ENCODE measurements at places on chromosomes 11 and 22.

- DNase-seq: no peak
These were observed 87.2 kb downstream of the MYO18B start for GRCh38 chr22:25829237-25829636.

GRCh38 chr22:41664490-41664889, 24.2 kb downstream of the SNU13 start:
- DNase-seq: no peak

- no peak for DNase-seq
These were observed 45.0 kb downstream of the TEAD1 start for GRCh38 chr11:12719221-12719620.

DNA sequence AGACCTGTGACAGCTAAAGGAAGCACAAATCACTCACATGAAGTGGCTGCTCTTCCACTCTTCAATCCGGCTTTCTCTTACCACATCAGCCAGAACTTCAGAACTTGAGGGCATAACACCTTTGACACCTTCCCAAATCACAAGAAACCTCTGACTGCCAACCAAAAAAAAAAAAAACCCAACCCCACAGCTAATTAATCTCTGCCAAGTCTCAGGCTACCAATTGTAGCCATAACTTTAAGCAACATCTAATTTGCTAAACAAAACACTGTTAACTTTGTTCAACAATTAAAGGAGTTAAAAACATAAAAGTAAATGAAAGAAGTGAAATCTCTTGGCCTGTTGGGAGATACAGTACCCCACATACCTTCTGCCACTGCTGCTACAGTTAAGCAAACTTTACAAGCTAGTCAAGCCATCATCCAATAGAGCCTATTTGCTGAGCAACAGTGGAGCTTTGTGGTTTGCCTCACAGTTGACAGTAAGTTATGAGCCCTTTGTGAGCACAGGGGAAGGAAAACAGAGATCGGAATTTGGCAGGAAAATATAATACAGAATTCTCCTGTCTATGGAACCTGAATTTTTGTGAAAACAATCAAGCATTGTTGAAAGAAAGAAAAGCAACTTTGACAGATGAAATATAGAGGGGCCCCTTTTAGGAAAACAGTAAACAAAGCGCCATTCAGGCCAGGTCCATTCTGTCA, at the start of gene SOX6:
Gene SOX6, minus strand, starts transcription at position 490 of the 704 bp plus-strand sequence. CDS start 15,298 bp downstream, outside the sequence.
- DNase-seq: no peak

DNA sequence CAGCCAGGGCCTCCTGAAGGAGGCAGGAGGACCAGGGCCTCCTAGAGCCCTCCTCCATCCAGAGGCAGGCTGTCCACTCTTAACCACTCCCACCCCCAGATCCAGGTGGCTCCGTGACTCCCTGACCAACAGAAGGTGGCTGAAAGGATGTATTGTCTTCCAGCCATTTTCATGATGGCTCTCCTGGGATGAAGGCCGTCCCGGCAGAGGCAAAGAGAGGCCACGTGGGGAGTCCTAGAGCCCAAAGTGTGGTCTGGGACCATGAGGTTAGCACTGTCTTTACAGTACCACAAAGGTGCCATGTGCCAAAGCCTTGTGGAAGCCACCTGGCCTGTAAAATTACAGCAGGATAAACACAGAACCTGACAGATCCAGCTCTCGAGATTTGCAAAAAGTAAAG, 42.3 kb downstream of the DUSP8 start:
- no peak for DNase-seq

DNA sequence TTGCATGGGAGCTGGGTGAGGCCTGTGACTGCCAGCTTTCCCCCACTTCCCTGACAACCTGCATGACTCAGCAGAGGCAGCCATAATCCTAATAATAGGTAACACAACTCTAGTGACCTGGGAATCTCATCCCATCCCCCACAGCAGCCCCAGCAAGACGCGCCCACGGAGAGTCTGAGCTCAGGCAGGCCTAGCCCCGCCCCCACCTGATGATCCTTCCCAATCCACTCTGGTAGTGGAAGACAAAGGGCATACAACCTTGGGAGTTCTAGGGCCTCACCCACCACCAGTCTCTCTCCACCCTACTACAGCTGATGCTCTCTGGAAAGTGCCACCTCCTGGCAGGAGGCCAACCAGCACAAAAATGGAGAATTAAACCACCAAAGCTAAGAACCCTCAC, 60.3 kb downstream of the CWF19L2 start:
- DNase-seq: no peak

DNA sequence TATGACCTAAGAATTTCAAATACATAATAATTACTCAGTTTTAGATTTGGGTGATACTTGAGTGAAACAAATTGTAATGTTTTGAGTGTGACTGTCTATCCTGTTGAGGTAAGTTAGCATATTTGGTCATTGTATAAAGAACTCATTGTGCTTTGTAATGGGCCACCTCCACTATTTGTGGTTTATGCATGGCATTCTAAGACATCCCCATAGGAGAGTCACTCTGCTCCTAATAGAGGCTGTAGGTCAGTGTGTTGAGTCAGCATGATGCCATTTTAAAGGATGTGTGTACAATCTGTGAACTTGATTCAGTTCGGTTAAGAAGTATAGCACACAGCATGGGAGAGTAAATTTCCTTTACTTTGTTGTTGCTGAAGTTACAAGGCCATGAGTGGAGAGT, 1112.4 kb downstream of the JRKL start:
- no peak for DNase-seq

GRCh38 chr11:110573411-110573810, 138.8 kb downstream of the ARHGAP20 start:
- DNase-seq: no peak

DNA sequence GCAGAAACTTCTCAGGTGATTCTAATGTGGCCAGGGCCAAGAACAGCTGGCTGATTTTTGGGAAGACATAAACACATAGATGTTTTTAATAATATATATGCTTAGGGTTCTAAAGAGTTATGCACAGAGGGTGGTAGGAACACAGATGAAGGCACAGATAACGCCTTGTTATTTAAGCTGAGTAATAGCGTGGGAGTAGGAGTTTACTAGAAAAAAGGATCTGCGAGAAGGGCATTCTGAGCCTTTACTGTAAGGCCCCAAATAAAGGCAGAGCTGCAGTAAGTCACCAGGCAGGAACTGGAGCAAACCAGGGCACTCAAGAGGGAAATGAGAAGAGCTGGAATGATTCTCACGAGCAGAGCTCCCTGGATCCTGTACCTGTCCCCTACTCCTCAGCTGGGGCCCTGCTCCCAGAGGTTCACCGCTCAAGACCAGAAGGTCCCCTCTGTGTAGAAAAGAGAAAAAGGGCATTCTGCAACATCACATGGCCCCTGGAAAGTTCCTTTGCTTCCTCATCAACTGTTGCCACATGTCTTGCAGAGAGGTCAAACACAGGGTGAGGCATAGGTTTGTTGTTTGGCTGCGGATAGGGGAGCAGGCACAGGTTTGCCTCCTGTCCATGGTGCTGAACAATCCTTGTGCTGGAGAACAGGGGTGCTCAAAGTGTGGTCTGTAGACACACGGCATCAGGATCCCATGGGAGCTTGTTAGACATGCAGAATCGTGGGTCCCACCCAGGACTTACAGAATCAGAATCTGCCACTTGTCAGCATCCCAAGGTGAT, 125.7 kb downstream of the TENM4 start:
- DNase-seq: no peak

- DNase-seq: no peak
These were observed 4.7 kb downstream of the FCHSD2 start for GRCh38 chr11:73137262-73137943.

GRCh38 chr11:93738647-93739081, 2.6 kb downstream of the TAF1D start:
- no peak for DNase-seq

DNA sequence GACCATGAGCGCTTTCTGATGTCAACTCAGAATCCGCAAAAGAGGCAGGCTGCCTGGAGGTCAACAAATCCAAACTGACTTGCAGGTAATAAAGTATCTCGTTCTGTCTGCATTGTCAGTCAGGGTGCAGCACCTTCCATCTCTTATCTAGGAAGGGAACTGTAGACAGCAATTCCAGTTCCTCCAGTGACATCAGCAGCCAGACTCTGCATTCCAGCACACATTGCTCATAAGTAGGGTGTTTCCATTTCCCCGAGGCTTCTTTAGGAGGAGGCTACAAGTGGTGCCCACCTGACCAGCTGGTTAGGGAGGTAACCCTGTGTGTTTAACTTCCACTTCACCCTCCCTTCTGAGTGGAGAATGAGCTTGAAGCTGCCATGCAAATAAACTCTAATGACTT, 53.3 kb downstream of the NTM start:
- no peak for DNase-seq

GRCh38 chr22:29470159-29470855, 9.7 kb upstream of the NEFH start:
- peak; percentile 43 for DNase-seq

- DNase-seq: no peak
These were observed 30.5 kb upstream of the CYP2D6 start for GRCh38 chr22:42160830-42161696.
